Stimulated activated CD4-positive, alpha-beta T cell treated with anti-CD3 and anti-CD28 coated beads, Interleukin-12 subunit alpha, Interleukin-12 subunit beta, amount 100 ng/mL, for 24 hours (primary cell): ENCODE measurements at places on chromosomes 12 and 14.

DNA sequence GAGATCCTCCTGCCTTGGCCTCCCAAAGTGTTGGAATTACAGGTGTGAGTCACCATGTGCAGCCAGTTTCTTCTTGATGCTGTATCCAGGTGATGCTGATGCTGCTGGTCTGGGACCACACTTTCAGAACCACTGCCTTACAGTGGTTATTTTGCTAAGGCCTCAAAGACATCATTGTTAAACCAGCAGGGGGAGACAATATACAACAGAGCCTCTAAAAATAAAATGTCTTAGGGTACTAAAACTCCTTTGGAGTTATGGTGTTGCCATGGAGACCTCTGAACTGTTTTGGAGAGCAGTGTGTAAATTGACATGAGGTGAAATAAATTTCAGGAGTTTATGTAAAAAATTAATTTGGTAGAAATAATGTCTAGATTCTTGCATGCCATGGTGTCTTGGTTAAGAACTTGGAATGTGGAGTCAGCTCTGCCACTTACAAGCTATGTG lies 1.1 kb upstream of the ARG2 start:
- no peak for DNase-seq

- no peak for DNase-seq
These were observed 1.9 kb downstream of the SLC25A3 start for GRCh38 chr12:98595243-98595988.

GRCh38 chr14:44783901-44784300 lies 177.8 kb downstream of the KLHL28 start:
- DNase-seq: no peak

DNA sequence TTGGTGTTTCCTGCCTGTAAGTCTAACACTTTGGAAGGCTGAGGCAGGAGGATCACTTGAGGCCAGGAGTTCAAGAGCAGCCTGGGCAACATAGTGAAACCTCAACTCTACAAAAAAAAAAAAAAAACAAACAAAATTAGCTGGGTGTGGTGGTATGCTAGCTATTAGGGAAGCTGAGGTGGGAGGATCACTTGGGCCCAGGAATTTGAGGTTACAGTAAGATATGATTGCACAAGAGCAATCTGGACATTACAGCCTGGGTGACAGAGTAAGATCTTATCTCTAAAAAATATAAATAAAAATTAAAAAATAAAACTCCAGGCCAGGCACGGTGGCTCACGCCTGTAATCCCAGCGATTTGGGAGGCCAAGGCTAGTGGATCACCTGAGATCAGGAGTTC lies 39.8 kb upstream of the CMKLR1 start:
- no peak for DNase-seq

GRCh38 chr14:21825149-21825743 lies 151.6 kb upstream of the OR4E1 start:
- no peak for DNase-seq

GRCh38 chr14:24094841-24095270 lies 745 bp downstream of the PCK2 start:
- DNase-seq: no peak

DNA sequence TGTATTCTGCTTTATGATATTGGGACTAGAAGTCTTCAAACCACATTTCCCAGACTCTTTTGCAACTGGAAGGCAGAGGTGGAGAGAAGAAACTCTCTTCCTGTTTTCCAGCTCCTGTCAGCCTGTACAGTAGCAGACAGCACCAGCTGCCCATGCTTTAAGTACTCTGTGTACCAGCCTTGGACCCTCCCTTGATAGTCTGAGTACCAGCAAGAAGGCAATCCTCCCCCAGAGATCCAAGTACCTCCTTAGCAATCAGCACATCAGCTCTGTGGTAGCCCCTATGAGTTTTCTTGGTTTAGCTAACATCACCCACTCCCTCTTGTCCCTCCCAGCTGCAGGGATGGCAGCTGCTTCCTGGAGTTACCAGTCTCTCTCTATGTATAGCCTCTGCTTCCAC lies 56.3 kb downstream of the STXBP6 start:
- DNase-seq: no peak

DNA sequence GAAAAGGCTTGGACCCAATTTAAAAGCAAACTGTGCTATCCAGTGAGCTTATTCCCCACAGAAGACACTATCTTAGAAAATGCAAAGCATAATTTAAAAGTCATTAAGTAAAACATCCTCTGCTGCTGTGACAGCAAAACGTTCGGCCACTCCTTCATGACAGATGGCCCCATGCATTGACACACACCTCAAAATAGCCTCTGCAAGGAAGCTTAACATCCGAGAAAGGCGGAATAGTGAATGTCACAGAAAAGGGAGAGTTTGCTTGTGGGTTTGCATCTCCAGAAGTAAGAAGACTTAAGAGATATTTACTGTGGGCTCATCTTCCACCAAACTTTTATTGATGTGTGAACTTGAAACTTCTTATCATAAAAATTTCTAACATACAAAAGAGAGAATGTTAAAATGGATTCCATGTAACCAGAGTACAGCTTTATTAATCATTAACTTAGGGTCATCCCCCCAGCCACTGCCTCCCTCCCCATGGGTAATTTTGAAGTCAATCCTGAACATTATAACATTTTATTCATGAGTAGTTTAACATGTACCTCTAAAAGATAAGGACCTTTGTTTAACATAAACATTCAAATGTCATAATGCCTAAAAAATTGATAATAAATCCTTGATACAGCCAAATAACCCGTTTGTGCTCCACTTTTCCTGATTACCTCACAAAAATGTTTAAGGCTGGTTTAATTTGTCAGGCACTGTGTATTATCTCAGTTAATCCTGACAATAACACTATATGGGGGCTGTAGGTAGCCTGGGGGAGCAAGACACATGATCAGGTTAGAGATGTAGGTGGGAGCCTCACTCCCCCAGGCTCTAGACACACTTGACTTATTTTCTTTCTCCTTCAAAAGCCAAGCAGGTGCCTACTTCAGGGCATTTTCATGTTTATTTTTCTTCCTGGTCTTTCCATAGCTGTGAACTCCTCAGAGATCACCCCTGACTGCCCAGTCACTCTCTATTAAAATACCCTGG lies 119.7 kb upstream of the TMCC3 start:
- no peak for DNase-seq

DNA sequence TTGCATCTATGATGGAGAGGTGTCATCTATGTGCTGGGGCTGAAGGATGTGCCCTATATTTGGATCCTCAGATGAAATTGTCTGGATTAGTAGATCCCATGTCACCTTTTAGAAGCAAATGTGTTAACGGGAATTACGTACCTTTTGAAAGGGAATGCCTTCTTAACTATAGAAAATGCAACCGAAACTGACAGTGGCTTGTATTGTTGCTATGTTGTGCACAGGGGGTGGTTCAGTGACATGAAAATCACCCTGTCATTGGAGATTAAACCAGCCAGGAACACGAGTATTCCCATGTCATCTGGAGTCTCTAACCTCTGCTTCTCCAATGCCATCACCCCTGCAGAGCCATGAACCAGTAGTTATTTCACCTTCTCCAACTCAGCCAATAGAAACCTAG lies 110.2 kb downstream of the METTL25 start:
- no peak for DNase-seq

DNA sequence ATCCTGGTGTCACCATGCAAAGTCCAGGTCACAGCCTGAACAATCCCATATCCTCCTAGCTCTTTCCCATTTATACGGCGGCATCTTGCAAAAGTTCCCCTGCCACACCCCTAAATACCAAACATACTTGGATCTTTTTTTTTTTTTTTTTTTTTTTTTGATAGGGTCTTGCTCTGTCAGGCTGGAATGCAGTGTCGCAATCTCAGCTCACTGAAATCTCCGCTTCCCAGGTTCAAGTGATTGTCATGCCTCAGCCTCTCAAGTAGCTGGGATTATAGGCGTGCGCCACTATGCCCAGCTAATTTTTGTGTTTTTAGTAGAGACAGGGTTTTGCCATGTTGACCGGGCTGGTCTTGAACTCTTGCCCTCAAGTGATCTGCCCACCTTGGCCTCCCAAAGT lies 451.3 kb downstream of the GLT1D1 start:
- DNase-seq: no peak

DNA sequence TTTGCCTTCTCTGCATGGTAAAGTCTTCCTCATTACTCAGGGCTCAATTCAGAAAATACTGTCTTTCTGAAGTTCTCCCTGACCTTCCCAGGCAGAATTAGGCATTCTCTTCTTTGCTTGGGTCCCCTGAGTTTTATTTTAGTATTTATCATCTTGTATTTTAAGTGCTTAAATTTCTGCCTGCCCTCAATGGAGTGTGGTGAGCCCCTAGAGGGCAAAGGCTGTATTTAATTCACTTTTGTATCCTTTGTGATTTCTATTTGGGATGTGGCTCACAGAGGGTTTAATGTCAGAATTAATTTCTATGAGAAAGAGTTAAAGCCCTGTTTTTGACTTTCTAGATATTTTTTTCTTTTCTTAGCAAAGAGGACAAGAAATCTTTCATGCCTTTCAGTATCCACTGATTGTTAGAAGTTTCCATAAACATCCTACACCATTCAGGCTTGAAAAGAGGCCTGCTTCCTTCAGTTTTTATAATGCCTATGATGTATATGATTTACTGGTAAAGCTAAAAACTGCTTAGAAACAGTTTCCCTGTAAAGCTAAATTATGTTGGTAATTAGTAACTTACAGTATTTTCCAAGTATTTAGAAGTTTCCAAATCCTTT lies 55.6 kb upstream of the PTPRB start:
- DNase-seq: no peak

GRCh38 chr12:66033151-66033550 lies 97.4 kb downstream of the LLPH start:
- no peak for DNase-seq

GRCh38 chr12:10147714-10148403 lies 17.9 kb upstream of the CLEC7A start:
- DNase-seq: no peak

- DNase-seq: no peak
These were observed 10.0 kb upstream of the RHEBL1 start for GRCh38 chr12:49079793-49080192.

DNA sequence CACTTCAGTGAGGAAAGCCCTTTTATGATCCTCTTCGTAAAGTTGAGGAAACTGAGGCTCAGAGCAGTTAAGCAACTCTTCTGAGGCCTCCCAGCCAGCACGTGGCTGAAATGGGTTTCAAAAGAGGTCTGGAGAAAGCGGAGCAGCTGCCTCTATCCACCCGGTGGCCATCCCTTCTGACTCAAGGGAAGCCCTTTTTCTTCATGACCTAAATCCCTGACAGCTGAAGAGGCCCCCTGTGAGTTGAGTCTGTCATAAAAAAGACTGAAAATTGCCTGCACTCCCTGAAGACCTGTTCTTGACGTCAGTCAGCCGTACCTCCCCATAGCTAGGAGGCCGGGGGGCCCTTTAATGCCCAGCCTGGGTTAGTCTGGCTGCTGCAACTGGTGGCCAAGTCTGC lies 10.7 kb downstream of the CMKLR1 start:
- no peak for DNase-seq

- DNase-seq: no peak
These were observed 181.0 kb upstream of the RGS6 start for GRCh38 chr14:71751264-71751663.

DNA sequence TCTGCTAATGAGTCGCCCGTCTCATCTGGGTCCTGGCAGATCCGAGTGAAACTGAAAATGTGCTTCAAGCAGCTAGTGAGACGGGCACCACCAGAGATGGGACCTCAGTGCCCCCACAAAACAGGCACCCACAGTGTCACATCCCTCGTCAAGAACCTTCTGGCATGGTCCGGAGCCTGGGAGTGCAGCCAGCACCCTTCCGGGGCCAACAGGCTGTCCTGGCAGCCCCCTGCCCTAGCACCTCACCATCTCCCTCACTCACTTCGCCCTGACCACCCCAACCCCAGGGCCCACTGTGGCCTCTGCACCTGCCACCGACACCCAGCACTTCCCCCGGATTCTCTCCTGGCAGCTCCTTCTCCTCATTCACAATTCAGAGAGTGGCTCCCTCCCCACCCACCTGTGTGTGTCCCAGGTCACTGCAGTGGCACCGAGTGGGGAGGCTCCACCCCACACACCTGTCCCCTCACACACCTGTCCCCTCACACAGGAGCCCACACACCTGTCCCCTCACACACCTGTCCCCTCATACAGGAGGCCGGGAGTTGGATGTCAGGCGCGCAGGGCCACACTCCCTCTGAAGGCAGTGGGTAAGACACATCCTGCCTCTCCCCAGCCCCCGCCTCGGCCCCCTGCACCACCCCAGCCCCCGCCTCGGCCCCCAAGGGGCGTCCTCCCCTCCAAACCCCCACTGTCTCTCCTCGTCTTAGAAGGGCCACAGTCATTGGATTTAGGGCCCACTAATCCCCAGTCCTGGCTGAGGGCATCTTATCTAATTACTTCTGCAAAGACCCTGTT lies 7.9 kb downstream of the GALNT9 start:
- no peak for DNase-seq

DNA sequence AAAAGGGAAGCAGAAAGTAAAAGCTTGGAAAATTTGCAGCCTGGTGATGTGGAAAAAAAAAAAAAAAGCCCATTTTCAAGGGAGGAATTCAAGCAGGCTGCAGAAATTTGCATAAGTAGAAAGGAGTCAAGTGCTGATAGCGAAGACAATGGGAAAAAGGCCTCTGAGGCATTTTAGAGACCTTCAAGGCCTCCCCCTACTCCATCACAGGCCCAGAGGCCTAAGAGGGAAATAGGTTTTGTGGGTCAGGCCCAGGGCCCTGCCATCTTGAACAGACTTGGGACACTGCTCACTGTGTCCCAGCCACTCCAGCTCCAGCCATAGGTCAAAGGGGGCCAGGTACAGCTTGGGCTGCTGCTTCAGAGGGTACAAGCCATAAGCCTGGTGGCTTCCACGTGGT lies 13.8 kb upstream of the PRKD1 start:
- DNase-seq: no peak

DNA sequence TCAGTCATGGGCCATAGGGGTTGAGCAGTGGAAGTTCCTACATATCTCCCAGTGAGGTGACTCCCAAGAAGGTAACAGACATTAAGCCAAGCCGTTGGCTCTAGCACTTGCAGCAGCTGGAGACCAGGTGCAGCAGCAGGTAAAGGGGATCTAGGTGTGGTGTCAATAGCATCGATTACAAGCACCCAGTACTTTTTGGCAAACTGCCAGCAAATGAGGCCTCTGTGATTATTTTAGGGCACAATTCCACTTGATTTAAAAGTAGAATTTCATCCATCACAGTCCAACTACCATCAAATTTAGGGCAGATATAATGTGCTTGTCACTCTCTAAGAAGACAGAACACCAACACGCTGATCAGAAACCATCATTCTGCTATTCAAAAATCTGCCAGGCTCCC lies 224.1 kb upstream of the EGLN3 start:
- no peak for DNase-seq
